ENCODE measurements at places on chromosomes 2 and 18.

- DNase-seq, result no peak
Measured at GRCh38 chr2:215361876-215362561, 50.2 kb downstream of the ATIC start.

DNA sequence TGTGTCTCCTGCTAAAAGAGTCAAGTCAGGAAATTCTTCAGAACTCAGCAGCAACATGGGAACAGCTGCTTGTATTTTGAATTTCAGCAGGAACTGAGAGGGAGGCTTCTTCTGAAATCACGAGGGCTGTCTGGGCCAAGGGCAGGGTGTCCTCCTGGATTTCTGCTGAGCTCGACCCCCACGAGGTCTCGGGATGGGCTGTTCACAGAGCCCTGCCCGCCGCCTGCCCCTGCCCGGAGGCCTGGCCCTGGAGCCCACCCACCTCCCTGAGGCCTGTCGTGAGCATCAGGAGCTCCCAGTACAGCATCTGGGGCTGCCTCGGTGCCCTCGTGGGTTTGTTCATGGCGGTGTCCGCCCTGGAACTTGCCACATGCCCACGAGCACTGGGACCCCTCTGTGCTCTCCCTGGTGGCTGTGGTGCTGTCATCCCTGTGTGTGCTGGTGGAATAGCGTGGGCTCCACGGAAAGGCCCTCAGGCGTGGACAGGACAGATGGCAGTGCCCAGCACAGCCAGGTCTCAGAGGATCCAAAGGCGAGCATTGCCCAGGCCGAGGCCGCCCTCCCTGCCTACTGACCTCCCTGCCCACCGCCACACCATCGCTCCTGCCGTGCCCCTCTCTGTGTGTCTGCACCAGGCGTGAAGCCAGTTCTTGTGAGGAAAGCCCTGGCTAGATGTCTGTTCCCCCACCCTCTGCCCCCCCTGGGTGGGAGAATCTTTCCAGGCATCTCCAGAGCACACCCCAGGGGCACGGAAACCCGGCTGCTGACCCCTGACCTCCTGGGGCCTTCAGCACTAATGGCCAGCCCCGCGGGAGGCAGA is 25.9 kb downstream of the RAMP1 start:
- no peak for DNase-seq

DNA sequence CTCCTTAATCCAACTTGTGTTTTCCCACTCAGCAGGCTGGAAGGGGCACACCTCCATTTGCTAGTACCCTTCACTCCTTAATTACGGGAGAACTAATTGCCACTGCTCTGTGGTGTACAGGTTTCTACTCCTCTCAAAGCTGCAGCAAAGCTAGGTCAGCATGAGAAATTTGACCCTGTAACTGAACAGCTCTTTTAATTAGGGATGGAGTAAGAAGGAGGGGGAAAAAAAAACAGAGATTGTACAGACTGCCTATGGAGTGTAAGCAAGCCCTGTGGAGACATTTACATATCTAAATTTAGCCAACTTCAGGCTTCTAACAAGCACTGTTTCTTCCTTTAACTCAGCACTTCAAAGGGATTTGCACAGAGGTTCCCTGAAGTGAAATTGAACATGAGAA is 629.7 kb upstream of the SETBP1 start:
- DNase-seq, result no peak

DNA sequence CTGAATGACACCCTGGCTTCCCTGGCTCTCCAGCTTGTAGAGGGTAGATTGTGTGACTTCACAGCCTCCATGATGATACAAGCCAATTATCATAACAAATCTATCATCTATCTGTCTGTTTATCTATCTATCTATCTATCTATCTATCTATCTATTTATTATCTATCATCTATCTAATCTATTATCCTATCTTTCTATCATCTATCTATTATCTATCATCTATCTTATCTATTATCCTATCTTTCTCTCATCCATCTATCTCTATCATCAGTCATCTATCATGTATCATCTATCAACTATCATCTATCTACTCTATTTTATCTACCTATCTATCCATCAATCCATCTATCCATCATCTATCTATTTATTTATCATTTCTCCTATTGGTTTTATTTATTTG is 361.8 kb downstream of the RNF144A start:
- DNase-seq, result no peak

- no peak for DNase-seq
Measured at GRCh38 chr2:20946468-20946867, 97.4 kb downstream of the APOB start.

- DNase-seq, result no peak
Measured at GRCh38 chr2:66432801-66433694, 1.9 kb upstream of the MEIS1 start.

DNA sequence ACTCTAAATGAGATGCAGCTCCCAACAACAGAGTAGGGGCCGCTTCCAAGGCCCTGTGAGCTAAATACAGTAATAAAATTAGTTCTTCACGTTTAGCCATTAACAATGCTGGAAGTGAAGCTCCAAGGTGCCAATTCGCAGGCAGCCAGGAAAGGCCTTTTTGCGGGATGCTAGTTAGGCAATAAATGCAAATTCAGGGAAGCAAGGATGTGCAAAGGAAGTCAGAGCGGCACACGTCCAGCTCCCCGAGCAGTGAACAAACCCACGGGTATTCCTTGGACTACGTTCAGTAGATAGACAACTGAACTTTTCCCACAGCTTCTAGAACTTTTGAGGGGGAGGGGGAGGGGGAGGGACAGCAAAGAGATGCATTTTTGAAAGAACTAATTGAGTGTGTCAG is 6.9 kb downstream of the ZNF516 start:
- no peak for DNase-seq

DNA sequence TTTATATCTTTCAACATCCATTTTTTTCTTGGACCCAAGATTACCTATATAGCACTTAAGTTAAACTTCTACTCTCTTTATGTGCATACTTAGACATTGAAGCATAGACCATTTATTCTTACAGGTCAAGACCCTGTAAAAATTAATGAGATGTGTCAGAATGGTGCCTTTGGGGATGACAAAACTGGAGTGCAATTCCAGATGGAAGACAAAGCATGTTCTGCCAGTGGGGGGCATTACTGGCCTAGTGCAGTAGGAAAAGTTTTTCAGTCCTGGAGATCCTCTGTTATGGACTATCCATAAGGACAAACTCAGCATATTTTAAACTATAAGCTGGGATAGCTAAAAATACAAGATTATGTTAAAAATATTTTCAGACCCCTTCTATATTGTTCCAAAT is 57.8 kb upstream of the MMADHC start:
- no peak for DNase-seq

DNA sequence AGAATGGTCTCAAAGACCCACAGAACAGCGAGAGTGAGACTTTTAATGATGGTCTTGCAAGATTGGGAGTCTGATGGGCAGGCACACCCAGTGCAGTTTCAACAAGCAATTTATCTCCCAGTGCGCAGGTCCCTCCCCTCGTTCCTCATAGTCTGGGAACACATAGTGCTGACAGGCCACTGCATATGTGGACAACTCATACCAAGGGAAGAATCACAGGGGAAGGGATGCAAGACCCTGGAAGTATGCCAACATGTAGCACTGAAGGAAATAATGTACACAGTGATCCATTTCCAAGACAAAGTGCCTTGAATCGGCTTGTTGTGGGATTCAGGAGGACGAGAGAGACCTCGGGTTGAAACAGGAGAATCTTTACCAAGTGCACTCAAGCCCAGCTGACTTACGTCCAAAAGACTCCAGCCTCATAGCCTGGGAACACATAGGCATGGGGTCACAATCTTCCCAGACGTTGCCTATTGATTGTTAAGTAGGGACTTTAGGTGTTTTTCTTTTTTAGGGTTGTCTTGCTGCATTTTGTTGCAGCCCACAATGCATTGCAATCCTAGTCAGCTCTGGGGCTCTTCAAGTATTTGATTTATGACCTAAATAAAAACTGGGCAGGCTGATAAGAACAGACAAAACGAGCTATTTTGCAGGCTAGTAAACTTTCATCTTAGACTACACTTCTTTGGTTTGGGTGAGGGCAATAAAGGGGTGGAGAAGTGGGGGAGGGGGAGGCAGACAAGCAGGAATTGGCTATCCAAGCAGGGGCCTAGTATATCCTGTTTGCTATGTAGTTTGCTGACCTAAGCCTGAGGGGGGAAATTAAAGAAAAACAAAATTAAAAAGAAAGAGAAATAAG is 24.7 kb upstream of the SERPINB5 start:
- no peak for DNase-seq

GRCh38 chr2:181235683-181236459 is 221.3 kb upstream of the ITGA4 start:
- no peak for DNase-seq

GRCh38 chr2:197839327-197839726 is 34.9 kb downstream of the PLCL1 start:
- no peak for DNase-seq

- DNase-seq, result no peak
Measured at GRCh38 chr2:164620873-164621763, at the start of gene GRB14. GRB14 (minus strand) TSS chr2:164621482; CDS start chr2:164621309, 173 bp downstream.

DNA sequence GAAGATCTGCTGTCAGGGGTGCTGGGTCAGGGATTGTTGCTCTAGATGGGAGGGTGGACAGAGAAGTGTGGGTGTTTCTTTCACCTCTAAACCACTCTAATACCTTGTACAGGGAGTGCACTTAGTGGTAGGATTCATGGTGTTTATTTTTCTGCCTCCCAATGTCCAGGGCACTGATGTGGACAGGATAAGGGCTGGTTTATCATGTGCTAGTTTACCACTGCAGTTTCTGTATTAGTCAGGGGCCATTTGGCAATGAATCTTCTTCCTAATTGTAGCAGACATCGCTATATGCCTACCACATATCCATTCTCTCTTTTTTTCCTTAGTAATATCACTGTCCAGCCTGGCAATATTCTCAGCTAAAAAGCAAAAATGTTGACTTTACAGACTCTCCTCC is 50.3 kb upstream of the LRRTM1 start:
- no peak for DNase-seq

- DNase-seq, result no peak
Measured at GRCh38 chr2:44769349-44770011, 172.0 kb upstream of the SIX3 start.

DNA sequence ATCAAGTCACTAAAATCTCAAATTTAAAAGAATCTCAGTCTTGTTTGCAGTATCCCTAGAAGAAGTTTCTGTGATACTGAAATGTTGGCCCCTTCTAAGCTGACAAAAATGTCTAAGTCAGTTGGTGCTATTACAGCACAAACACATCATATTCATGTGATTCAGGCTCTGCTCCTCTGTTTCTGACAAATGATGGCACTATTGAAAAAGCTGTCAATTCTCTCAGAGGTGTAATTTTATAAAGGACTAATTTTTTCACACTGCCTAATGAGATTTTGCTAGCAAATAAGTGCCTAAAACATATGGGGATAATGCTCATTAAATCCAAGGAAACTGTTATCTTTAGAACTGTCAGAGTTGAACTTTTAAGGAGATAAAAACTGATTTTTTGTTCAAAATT is 445.9 kb downstream of the DSC3 start:
- no peak for DNase-seq

DNA sequence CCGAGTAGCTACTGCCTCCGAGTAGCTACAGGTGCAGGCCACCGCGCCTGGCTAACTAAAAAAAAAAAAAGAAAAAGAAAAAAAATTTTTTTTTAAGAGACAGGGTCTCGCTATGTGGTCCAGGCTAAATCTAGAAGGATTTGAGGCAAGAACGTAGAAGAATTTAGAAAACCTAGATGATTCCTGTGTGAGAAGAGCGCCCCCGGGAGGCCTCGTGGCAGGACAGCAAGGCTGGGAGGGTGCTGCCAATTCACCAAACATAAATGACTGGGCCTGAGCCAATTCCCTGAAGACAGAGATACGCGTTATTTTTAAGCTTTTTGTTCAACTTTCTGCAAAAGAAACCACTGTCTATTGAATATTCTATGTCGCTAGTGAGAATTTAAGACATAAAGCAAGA is 90.1 kb upstream of the TGFA start:
- no peak for DNase-seq

- DNase-seq, result no peak
Measured at GRCh38 chr18:56756966-56757365, 105.8 kb downstream of the WDR7 start.

DNA sequence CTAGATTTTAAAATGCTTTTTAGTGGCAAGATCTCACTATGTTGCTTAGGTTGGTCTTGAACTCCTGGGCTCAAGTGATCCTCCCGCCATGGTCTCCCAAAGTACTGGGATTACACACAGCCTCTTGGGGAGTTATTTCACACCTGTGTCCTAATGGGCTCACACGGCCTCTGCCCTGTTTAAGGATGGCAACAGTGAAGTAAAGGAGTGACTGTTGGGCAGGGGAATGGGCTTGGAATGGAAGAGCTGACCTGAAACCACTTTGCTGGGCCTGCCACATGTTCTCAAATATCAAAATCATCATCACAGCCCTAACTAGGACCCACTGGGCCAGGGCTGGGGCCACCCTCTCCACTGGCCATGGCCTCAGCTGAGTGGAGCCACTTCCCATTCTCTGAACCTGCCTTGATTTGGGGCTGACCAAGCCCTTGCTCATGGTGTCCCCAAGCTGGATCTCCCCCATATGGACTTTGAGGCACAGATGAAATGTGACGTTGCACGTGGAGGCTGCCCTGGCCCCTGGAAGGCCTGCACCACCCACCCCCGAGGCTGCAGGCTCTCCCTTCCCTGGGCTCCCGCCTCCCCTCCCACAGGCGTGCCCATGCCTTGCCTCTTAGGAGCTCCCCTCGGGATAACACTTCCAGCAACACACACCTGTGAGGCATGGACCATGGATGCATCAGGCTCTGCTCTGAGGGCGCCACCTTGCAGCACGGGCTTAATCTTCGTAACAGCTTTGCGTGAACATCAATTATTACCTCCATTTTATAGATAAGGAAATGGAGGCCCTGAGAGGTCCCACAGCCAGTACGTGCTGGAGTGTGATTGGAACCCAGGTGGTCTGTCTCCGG is 71.8 kb upstream of the SMAD7 start:
- DNase-seq, result no peak

- DNase-seq, result no peak
Measured at GRCh38 chr2:225600444-225600843, 200.9 kb downstream of the NYAP2 start.

DNA sequence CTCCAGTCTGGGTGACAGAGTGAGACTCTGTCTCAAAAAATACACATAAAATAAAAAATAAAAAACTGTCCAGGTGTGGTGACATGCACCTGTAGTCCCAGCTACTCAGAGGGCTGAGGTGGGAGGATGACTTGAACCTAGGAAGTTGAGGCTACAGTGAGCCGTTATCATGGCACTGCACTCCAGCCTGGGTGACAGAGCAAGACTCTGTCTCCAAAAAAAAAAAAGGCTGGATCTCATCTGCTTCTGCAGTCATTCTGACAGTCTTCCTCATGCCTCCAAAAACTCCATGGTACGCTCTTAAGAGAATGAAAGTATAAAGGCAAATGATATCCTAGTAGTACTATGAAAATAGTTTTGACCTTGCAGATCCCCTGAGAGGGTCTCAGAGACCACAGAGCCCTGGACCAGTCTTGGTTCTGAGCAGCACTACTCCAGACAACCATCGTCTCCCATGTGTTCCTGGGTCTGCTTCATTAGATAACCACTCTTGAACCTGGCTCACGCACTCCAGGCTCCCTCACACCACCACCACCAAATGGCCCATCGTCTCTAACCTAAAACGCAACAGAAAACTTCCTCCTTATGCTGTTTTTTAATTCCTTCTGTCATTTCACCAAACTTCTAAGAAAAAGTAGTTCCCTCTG is 26.0 kb downstream of the SPIRE1 start:
- DNase-seq, result no peak

GRCh38 chr2:223786943-223787342 is 50.4 kb downstream of the AP1S3 start:
- no peak for DNase-seq
